ENCODE measurements at places on chromosomes 4 and X.

- DNase-seq, result no peak
These were observed 73.1 kb upstream of the FMR1 start for GRCh38 chrX:147838465-147839131.

- no peak for DNase-seq
These were observed 153.2 kb downstream of the KLF8 start for GRCh38 chrX:56385336-56385735.

- DNase-seq, result no peak
These were observed 1417.3 kb downstream of the STIM2 start for GRCh38 chr4:28277931-28278330.

DNA sequence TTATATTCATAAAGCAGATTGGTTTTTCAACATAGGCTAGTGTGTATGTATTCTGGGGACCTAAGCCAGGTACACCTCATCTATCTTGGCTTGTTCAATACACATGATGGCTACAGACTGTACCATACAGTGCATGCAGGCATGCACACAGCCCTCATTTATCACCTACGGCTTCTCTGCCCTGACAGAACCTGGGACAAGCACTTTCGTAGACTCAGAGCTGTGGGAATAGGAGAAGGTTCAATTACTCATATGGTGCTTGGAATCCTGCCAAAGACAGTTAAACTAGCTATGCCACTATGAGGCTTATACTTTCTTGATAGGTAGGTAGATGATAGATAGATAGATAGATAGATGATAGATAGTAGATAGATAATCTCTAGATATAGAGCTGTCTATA is 457.2 kb downstream of the GALNTL6 start:
- no peak for DNase-seq

GRCh38 chr4:188297873-188298272 is 158.6 kb downstream of the TRIML1 start:
- DNase-seq, result no peak

DNA sequence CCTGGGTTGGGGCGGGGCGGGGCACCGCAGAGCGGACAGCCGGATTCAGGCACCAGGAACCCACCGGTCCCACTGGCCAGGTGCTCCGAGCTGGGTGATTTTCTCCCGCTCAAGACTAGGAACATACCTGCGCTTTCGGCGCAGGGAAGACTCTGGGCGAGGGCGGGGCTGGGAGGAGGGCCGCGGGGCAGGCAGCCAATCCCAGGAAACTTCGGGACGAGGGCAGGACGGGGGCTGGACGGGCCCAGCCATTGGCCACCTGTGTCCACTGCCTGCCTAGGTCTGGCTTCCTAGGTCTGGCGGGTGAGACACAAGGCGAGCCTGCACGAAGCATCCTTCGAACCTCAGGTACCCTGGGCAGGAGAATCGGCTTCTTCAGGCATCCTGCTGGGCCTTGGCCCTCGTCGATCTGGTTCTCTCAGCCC is 274 bp upstream of the ERVMER34-1 start:
- no peak for DNase-seq

- no peak for DNase-seq
These were observed 1.8 kb downstream of the DKK2 start for GRCh38 chr4:107034091-107034995.

DNA sequence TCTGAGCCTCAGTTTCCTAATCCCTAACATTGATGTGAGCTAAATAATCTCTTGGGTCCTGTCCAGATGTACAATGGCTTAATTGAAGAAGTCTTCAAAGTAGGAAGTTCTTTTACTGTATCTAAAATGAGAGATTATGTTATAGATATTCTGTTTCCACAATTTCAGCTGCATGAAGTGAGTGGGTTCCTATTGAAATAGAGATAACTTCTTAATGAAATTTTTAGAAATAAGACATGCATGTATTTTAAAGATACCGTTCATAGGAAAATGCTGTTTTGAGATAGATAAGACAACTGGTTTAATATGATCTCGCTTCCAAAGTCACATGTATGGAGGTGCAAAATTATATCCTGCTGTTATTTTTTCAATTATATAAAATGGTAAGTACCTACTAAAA is 71.9 kb downstream of the CLDN22 start:
- no peak for DNase-seq

DNA sequence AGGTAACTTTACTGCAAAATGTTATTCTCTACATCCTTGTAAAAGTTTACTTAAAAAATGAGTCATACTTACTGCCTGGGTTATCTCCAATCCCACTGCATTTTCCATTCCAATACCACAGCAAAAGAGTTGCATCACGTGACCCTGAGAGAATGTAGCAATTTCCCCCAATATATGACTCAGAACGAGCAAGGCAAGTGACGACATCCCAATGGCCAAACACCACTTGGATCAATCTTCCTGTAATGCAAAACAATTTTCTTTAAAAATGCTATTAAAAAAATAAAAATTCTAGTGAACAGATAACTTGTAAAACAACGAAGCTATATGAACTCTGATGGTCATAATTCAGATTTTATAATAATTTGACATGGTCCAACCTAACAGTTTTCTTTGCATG is 224.3 kb downstream of the DCLK2 start:
- no peak for DNase-seq

GRCh38 chr4:101345271-101345595 is 2.1 kb downstream of the PPP3CA start:
- DNase-seq, result no peak

- DNase-seq, result no peak
These were observed 21.3 kb upstream of the CDKN2AIP start for GRCh38 chr4:183422962-183423631.

DNA sequence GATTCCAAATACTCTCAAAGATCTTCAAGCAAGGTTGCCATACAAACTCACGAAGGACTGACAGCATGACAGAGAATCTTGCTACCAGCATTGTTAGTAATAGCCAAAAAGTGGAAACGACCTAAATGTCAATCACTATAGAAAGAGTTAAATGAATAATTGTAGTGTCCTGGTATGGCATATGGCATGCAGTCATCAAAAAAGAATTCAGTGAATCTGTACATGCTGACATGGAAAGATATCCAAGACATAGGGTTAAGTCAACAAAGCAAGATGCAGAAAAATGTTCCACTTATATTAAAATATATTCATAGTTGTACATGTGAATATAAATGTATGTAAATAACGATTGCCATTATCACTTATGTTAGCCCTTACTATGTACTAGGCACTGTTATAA is 37.6 kb downstream of the SRPX2 start:
- no peak for DNase-seq

DNA sequence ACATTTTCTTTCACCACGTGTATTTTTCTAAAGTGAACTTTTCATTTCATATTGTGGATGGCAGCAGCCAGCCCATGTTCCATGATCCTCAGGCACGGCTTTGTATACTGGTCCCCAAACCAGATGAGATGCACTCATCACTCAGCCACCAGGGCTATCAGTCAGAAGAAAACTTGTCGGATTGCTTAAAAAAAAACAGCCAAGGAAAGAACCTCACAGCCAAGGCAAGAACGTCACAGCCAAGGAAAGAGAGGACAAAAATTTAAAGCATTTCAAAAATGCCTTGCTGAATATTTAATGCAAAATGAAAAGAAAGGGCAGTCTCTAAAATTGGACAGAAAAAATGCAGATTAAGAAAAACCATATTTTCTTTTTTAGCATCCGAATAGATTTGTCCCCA is 333.3 kb downstream of the PDGFC start:
- DNase-seq, result no peak

- no peak for DNase-seq
These were observed 833.3 kb upstream of the INTU start for GRCh38 chr4:126799416-126799815.

DNA sequence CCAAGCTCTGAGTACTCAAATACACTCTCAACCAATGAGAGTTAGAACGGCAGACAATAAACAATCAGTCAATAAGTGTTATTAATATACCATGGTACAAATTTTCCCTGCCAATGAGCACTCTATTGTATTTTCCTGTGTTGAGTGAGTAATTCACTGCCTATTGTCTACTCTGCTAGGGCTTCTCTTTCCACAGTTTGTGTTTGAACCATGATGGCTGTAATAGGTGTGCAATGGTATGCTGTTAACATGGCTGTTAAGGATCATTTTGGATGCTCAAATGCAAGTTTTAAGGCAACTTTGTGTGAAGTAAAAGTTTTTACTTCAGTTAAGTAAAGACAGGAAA is 41.2 kb downstream of the RPS6KA3 start:
- no peak for DNase-seq

DNA sequence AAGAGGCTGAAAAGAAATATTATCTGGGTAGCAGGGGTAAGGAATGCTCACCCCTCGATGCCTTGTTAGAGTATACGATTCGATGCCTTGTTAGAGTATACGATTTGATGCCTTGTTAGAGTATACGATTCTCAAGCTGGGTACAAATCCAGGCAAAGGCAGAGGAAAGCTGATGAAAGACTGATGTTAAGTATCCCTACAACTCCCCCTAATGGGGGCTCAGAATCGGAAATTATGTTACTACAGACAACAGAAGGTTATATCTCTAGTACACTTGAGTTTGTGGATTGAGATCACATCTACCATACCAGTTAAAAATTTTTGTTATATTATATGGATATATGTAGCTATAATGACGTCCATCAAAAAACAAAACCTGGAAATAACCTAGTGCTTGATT is 4.8 kb downstream of the LRRC66 start:
- DNase-seq, result no peak

- DNase-seq, result no peak
These were observed 9.6 kb upstream of the OTUD4 start for GRCh38 chr4:145189981-145190380.

DNA sequence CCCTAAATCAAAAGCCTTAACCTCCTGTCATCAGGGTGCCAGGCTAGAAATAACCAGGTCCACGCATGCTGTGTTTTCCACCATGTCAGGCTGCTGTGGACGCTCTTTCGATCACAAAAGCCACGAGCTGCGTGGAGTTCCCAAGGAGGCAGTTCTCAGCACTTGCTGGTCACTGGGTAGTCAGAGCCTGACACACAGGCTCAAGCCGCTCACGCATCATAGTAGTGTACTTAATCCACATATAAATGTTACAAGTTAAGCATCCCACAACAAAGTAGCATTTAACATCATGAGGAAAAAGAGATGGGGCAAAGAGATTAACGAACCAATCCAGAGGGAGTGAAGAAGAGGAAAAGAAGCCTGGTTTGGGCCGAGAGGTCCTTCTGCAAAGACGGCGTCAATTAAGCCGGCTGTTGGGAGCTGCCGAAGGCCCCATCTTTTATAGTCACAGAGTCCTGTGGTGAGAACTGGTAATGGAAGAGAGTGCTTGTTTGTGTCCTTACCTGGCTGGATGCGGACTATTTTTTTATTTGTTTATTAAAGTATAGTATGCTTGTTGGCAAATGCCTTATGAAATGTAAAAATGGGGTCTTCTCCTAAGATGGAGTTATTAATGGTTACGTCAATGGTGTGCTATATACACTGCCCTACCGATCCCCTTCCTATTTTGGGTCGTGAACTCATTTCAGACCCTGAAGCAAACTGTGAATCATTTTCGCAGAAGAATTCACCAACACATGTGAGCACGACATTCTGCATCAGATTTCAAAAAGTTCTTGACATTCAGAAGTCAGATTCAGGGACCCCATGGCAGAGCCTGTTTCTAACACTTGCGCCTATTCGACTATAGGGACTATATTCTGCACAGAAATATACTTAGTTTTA is 675 bp downstream of the PRIMPOL start:
- no peak for DNase-seq

- no peak for DNase-seq
These were observed 25.6 kb downstream of the ZRSR2 start for GRCh38 chrX:15815779-15816437.

- no peak for DNase-seq
These were observed 20.1 kb downstream of the ETNPPL start for GRCh38 chr4:108742451-108743420.

DNA sequence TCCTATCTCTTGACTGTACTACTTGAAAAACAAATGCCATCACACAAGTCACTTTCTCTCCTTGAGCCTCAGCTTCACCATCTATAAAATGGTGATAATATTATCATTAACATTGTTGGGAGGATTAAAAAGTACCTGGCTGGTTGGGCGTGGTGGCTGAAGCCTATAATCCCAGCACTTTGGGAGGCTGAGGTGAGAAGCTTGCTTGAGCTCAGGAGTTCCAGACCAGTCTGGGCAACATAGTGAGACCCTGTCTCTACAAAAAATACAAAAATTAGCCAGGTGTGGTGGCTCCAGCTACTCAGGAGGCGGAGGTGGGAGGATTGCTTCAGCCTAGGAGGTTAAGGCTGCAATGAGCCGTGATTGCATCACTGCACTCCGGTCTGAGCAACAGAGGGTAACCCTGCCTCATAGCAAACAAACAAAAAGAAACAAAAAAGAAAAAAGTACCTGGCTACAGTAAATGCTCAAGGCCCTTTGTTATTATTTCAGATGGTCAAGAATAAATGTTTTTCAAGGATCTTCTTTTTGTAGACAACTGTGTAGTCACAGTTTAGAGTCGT is 120.3 kb downstream of the CHRNA9 start:
- DNase-seq, result no peak

DNA sequence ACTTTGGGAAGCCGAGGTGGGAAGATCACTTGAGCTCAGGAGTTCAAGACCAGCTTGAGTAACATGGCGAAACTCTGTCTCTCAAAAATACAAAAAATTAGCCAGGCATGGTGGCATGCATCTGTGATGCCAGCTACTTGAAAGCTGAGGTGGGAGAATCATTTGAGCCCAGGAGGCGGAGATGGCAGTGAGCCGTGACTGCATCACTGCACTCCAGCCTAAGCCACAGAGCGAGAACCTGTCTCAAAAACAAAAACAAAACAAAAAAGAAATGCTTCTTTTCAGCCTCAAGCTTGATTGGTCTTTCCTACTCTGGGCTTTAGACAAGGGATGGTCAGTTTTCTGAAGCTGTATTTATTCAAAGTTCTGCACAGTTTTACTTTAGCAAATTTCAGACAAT is 15.8 kb upstream of the DHRSX start:
- no peak for DNase-seq

DNA sequence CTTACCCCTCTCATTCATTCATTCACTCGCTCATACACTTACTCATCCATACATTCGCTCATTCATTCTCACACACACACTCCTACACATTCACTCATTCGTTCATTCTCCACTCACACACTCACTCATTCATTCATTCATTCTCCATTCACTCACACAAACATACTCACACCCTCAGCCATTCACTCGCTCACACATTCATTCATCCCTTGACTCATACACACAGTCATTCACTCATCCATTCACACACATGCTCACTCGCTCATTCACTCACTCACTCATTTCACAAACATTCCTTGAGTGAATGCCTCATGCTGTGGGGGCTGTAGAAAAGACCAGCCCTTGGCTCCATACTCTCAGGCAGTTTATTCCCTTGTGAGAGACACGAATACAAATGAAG is 151.1 kb upstream of the MAMLD1 start:
- no peak for DNase-seq

GRCh38 chrX:46837558-46838485 is 979 bp downstream of the RP2 start:
- DNase-seq, result no peak
